ENCODE measurements at places on chromosomes 2 and 18.
A peak's percentile ranks its signal among the peaks of the same experiment; 100 is the strongest.

DNA sequence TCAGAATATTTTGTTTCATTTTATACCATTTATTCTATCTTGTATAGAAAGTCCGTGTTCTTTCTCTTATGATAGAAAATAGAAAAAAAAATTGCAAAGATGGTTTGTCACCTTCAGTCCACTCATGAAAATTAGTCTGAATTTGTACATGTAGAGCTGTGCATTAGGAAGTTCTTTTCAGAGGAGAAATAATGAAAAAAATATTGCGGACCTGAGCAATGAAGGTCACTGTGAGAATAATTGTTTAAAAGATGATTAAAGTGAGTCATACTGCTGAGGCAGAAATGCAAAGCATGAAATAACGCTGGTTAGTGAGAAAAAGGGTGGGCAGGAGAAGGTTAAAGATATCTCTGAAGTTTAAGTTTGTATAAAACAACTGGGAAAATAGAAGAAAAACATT is 431.1 kb downstream of the TMX3 start:
- DNase-seq, result no peak

DNA sequence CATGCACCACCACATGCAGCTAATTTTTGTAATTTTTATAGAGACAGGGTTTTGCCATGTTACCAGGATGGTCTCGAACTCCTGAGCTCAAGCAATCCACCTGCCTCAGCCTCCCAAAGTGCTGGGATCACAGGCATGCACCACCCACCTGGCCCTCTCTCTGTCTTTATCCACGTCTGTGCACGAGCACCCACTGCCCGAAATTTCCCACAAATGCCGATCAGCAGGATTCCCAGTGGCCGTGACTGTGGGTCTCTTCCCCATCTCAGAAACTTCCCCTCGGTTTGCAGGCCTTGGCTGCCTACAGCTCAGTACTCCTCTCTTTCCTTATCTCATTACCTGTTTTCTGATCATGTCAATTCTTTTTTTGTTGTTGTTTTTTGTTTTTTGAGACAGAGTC is 217.3 kb downstream of the TTC32 start:
- DNase-seq, result no peak

- DNase-seq, result no peak
Measured at GRCh38 chr2:179842498-179843153, 18.8 kb downstream of the ZNF385B start.

DNA sequence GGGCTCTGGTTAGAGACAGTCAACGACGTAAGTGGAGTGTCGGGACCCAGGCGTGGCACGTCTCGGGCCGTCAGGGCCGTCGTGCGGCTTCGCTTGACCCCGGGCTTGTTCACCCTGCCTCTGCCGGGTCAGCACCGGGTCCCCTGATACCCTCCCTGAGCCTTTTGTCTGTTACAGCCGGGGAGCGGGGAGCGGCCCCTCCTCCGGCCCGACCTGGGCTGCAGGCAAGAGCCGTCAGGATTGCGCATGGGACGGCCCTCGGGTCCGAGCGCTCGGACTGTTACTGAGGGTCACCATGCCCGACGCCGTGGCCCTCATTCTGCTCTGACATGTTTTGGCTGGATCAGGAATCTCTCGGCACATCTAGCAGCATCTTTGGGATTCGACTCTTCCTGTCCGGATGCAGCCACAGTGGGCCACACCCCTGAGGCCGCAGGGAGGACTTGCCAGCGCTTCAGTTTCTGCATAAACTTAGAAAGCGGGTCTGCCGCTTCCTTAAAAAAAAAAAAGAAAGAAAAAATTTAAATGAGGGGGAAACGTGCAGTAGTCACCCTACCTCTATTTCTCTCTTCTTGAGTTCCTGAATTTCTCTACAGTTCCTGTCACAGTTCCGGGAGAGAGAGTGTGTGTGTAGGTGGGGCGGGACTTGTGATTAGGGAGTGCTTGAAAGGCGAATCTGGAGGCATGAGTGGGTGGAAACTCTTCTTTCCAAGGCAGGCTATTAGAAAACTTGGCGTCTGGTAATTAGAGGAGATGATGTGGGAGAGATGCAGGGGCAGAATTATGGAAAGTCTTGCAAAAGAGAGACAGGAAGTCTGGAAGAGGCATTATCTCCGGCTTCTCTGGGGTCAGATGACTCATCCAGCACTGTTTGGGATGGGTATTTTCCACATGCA is 909 bp downstream of the TMEM87B start:
- peak; percentile 95 for DNase-seq

- DNase-seq, result no peak
Measured at GRCh38 chr18:9055626-9056025, 46.9 kb upstream of the NDUFV2 start.

GRCh38 chr2:230928701-230929380 is 3.8 kb upstream of the GPR55 start:
- DNase-seq, result no peak

DNA sequence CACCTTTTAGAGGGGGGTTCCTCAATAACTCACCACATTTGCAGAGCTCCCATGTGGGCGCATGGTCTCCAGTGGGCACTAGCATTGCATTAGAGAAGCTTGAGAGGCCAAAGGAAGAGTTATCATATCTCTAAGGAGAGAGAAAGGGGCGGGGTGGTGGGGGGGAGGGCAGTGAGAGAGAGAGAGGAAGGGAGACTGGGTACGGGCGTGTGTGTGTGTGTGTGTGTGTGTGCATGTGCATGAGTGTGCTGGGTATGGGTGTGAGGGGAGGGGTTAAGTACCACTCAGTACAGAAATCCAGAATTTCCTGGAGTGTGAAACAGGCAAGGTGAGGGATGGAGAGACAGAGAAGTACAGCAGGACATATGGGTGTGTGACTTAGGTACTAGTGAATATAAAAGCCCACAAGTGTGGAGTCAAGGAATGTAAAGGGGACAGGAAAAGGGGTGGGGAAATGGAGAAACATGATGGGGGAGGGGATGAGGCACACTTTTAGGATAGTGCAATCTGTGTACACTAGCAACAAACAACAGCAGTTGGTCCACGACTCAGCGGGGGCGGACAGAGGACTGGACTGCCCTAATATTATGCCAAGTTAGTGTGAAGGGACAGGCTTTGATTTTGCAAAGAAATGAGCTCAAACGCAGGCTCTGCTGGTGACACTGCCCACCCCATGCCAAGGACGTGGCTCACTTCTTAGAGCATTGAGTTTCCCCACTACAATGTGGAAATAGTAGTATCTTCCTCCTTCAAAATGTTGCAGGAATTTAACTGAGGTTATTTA is 91.3 kb downstream of the SPRED2 start:
- no peak for DNase-seq

DNA sequence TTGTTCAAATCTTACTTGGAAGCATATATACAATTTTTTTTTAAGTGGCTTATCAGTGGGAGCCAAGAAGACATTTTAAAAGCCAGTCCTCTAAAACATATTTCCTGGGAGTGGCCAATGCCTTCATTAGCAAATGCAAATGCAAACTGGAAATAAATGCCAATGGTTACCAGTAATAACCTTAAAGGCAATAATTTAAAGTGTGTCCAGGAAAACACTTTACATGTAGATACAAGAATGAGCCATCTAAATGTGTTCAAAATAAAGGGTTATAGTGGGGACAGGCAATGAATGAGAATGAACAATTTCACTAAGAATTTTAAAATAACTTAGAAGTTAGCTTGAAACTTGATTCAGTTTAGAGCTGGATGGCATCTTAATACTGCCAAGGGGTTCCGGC is 64.2 kb downstream of the FARSB start:
- DNase-seq, result no peak

DNA sequence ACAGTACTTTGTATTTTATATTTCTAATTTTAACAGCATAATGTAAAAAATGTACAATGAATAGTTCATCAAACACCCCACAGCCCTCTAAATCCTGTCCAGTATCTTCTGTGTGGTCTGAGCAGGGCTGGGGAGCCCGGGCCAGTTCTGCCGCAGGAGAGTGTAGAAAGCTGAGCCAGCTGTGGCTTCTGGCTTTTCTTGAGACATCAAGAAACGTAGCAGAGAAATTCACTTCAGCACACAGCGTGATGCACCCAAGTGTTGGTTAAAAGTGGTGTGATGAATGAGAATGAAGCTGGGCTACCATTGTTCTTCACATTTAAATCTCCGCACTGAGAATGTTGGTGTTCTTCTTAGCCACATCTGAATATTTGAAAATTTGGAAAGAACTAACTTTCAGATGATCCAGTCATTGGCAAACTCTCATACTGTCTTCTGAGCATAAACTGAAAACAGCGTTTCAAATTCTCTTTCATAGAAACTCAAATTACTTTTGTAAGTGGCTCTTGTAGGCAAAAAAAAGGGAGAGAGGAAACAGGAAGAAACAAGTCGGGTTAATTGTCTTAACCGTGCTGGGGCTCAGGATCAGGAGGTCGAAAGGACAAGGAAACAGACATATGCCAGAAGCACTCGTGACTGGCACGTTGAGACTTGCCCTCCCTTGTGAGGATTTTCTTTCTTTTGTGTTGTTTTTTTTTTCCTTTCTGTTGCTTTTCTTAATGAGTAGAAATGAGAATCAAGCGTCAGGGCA is 23.4 kb upstream of the TMEM87B start:
- DNase-seq, result no peak

- no peak for DNase-seq
Measured at GRCh38 chr18:22170421-22171257, 1.2 kb downstream of the GATA6 start.

- DNase-seq, result no peak
Measured at GRCh38 chr2:6723865-6724604, 141.7 kb downstream of the CMPK2 start.

DNA sequence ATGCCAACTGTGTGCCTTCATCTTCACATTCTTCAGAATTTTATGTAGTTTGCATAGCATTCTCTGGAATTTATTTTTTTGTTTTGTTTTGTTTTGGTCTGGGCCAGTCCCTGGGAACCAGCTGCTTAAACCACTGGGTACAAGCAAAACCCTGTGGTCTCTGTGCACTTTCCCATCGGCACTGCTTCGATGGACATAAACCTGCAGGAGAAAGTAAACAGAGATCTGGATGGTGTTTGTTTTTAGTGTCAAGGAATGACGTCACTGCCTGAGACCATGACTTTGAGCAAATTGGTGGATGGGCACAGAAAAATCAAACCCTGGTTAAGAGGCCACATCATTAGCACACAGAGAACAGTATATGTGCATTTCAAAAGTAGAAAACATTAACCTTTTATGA is 64.7 kb upstream of the RASGRP3 start:
- DNase-seq, result no peak

- DNase-seq, result no peak
Measured at GRCh38 chr18:40612356-40612755, 1342.7 kb upstream of the PIK3C3 start.

- DNase-seq, result no peak
Measured at GRCh38 chr2:42878581-42878980, 86.2 kb upstream of the HAAO start.

DNA sequence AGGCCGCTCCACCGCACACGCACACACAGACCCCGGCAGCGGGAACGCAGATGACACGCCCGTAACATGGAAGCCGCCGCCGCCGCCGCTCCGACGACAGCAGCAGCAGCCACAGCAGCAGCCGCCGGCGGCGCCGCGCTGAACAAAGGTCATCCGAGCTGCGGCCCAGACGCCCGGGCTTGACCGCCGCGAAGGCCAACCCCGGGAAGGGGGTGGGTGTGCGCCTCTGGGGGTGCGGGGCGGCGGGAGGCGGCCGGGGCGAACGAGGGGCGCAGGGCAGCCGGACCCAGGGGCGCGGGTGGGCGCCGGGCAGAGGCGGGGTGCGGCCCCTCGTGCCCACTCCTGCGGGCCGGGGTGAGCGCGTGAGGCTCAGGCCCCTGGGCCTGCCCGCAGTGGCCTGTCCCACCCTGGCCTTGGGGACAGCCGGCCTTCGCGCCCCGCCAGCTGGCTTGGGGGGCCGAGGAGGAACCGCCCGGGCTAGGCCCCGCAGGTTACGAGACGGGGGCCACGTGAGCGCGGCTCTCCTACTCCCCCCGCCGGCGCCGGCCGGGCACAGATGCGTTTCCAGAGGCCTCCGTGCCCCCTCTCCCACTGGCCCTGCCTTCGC is 1.0 kb upstream of the ZNF532 start:
- no peak for DNase-seq

- DNase-seq, result no peak
Measured at GRCh38 chr2:109005686-109006204, 16.7 kb upstream of the EDAR start.

- DNase-seq, result no peak
Measured at GRCh38 chr18:5057386-5058348, 139.4 kb downstream of the AKAIN1 start.

- no peak for DNase-seq
Measured at GRCh38 chr2:120930864-120931263, 195.2 kb downstream of the GLI2 start.

- no peak for DNase-seq
Measured at GRCh38 chr2:39568116-39568515, 97.6 kb upstream of the TMEM178A start.

DNA sequence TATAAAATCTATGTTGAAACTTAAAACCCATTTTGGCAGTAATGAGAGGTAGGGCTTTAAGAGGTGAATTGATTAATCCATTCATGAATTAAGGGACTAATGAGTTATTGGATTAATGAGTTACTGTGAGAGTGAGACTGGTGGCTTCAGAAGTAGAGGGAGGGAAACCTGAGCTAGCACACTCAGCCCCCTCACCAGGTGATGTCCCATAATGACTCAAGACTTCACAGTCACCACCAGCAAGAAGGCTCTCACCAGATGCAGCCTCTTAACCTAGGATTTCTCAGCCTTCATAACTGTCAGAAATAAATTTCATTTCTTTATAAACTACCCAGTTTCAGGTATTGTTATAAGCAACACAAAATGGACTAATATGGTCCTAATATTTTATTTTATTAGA is 621.7 kb upstream of the ACVR2A start:
- DNase-seq, result no peak

DNA sequence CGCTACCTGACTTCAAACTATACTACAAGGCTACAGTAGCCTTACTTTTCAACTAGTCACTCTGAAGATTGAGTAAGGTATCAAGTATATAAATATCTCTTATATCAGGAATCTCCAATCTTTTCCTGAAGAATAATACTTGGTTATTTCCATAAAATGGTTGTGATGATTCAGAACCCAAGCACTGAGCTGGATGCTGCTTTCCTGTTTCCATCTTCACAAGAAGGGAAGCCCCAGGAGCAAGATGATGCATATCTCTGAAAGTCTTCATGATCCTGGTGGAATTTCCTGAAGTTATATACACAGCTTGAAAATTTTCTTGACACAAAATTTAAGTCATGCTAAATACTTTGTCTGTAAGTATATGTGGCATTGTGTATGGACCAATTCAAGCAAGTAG is 243.9 kb upstream of the TANK start:
- DNase-seq, result no peak

GRCh38 chr2:240374085-240374907 is 61.2 kb upstream of the GPC1 start:
- DNase-seq, result peak; percentile 90

- DNase-seq, result peak; percentile 14
Measured at GRCh38 chr2:237774811-237775553, 23.6 kb upstream of the RBM44 start.

DNA sequence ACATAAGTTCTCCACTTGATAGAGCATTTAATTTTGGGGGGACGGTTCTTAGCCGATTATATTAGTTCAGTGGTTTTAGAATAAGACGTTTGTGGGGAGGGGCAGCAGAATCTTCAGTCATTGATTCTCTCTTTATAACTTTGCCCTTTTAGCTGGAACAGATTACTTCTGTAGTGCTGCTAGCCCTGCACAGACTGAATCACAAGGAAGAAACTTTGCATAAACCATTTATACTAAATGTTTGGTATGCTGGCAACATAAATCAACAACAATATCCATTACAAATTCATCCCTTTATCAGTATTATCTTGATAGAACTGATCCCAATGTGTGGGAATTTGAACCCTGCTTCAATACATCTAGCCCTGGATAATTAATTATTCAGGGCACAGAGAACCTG is 112.2 kb downstream of the GPD2 start:
- DNase-seq, result no peak

GRCh38 chr2:48122166-48122565 is 215.9 kb upstream of the FBXO11 start:
- no peak for DNase-seq

All from HS-5 (cell line).